ENCODE measurements at places on chromosomes 11 and 22.

GRCh38 chr11:133331031-133331430 is 201.3 kb downstream of the OPCML start:
- no peak for DNase-seq

DNA sequence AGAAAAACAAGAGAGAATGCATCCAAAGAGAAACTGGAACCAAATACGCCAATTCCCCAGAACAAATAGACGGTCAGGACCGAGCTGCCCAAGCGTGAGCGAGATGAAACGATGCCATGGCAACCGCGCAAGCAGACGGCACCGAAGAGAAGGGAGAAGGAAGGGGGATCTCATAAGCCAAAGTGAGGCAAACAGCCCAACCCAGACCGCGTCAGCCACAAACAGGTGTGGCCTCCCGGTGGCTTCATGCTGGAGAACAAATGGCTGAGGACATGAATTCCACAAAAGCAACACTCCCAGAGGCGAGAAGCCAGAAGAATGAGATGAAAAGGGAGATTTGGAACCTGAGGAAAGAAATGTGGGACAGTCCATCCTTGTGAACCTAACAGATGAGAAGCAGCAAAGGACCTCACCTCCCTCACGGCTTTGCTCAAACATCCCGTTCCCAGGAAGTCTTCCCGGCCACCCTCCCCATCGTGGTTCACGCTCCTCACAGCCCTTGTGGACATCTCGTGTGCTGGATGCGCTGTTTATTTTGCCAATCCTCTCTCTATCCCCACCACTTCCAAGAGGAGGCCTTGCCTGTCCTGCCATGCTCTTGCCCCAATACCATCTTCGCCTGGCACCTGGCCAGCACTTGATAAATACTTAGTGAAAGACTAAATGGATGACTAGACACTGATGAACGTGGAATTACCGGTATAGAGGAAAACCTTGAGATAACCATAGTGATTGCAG is 89.1 kb upstream of the RTL6 start:
- peak; percentile 45 for DNase-seq

DNA sequence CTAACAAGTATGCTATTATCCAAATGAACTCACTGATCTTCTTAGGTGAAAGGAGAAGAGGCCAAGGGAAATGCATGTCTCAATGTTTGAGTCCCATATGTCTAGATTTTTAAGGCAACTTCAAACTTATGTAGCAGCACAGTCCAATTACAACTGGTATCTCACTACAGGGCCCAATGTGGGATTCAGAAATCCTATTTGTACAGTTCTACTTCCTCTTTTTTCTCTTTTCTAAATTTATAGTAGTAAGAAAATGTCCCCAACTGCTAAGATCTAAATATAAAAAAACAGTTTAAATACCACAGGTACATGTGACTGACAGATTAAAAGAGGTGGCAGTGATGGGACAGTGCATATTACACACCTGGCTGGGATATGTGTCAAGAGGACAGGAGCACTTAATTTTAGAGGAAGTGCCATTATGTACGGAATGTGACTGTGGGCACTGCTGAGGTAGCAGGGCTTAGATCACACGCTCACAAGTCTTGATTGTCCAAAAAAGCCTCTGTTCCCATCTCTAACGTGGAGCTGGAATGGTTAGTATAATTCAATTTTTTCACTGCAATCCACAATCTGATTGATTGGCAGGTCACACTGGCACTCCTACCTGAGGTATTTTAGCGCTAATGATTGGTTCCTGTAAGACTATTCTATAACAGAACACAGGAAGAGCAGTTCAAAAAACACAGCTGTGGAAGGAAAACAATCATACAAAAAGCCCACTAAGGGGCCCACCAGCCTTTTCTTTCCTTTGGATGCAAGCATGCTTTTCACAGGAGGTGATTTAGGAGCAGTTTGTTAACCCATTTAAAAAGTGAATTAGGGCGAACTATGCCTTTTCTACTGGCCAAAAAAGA is 34.6 kb downstream of the APOL5 start:
- no peak for DNase-seq

- no peak for DNase-seq
These were observed 45.6 kb downstream of the COMMD9 start for GRCh38 chr11:36243641-36244040.

DNA sequence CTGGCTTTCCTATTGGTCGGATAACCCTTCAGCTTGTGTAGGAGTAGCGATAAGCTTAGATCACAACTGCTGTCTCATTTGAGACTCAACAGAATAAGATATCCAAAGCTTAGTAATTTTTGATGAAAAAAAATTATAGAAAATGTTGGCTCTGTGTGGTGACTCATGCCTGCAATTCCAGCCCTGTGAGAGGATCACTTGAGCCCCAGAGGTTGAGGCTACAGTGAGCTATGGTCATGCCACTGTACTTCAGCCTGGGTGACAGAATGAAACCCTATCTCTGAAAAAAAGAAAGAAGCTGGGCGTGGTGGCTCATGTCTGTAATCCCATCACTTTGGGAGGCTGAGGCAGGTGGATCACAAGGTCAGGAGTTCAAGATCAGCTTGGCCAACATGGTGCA is 55.6 kb upstream of the RRM1 start:
- peak; percentile 54 for DNase-seq

DNA sequence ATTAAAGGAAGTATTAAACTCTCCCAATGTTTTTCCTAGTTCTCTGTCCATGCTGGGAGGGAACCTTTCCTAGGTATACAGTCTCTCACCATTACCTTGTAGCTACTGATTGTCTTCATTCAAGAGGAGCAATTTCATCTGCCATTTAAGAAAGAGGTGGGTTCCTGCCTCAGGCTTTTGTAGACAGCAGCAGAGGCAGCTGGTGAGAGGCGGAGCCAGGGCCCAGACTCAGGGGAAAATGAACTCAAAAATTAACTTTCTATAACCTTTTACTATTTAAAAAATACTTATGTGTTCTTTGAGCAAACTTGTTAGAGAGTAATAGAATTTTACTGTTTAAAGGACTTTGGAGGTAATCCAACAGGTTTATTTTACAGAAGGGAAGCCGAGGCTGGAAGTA is 133.0 kb downstream of the SNX19 start:
- DNase-seq: peak; percentile 21

- peak; percentile 6 for DNase-seq
These were observed 559.1 kb downstream of the FAM181B start for GRCh38 chr11:82174610-82175009.

DNA sequence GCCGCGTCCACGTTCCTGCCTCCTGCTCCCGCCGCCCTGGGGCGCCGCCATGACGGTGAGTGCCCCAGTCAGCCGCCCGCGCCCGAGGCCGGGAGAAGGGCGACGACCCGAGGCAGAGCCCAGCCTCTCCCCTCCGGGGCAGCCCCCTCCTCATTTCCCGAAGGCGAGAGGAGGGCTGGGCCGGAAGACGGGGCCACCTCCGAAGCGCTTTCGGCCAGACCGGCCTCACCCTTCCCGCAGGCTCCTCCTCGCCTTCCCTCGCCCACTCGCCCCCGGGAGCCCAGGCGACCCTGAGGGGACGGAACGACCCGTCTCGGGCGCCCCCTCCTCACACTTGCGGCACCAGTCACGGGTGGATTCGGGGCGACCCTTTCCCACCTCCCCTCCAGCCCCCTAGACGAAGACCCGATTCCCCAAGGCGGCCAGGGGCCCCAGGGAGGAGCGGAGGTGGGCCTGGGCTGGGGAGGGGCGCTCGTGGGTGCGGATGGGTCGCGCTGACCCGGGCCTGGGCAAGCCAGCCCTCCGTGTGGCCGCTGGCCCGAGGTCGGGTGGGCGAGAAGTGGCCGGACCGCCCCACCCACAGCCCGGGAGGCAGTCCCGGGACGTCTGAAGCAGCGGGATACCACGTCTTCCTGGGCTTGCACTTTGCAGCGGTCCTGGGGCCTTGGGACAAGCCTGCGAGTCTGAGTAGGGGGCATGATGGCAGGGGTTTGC is 49.7 kb downstream of the TRIOBP start:
- peak; percentile 64 for DNase-seq

- DNase-seq: no peak
These were observed 308.0 kb downstream of the NXPE2 start for GRCh38 chr11:114986365-114986764.

DNA sequence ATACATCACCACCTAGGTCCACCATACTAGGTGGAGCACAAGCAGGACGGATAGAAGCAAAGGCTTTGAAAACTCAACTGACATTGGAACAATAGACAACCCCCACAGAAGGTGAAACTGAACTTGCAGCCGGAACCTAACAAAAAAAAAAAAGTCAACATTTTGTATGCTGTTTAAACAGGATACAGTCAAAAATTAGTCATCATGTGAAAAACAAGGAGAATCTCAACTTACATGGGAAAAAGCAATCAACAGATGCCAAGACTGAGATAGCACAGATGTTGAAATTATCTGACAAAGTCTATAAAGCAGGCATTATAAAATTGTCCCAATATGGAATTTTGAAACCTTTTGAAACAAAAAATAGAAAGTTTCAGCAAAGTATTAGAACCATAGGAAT is 123.8 kb downstream of the RAB38 start:
- DNase-seq: peak; percentile 14

- peak; percentile 84 for DNase-seq
These were observed 10.4 kb upstream of the SUN2 start for GRCh38 chr22:38766076-38766777.

DNA sequence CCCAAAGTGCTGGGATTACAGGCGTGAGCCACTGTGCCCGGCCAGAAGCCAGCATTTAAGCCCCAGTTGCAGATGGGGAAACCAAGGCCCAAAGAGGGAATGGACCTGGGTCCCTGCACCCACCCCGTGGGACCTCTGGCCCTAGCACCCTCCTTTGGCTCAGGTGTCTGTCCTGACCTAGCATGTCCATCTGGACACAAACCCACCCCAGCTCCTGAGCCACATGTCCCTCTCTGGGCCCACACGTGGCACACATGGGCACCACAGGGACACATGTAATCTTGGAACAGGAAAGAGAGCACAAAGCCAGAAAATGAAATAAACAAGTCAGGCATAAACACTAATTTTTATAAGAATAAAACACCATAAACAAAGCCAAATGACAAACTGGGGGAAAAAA is 9.6 kb downstream of the GGT5 start:
- no peak for DNase-seq

DNA sequence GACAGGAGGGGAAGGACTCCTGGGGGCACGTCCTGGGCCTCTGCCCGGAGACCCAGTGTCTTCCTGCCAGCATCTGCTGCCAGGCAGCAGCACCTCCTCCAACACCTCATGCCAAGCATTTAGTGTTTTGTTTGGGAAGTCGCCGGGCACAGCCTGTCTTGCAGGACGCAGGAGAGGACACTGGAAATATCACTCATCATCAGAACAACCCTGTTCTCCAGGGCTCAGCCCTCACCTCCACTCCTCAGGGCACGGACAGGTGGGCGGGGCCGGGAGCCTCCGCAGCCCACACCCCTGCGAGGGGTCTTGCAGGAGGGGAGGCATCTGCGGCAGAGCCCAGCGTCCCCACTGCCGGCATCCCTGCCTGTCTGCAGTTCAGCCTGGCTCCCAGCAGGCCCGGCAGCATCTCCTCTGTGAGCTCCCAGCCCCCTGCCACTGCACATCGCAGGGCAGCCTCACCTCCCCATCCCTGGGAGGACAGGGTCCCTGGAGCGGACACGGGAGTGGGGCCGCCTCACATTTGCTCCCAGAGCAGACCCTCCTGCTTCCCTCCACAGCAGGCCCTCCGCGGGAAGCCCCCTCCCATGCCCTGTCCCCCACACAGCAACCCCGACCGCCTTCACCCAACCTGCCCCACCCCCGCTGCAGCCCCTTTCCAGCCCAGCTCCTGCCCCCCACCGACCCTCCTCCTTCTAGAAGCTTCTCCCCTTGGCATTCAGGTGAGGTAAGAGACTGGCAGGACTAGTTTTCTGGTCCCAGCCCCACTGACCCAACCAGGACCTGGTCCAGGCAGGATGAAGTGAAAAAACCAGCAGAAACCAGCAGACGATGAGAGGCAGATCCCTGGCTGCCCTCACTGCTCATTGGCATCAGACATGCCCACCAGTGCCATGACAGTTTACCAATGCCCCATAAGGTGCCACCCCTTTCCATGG is 72.7 kb downstream of the BRD1 start:
- DNase-seq: no peak
